ENCODE measurements at places on chromosomes 6 and 20. TPM values are rescaled to one million over a fixed set of nuclear protein-coding genes. Genes with fewer than 3 reads are reported as not detected.

SNPH gene
- 4.2 TPM for total RNA-seq

- no peak for DNase-seq
Measured at GRCh38 chr6:42616716-42617115, 52.9 kb downstream of the UBR2 start.

BPIFB2 gene
- total RNA-seq = not detected

ARMC2 gene
- 19.2 TPM for total RNA-seq

DNA sequence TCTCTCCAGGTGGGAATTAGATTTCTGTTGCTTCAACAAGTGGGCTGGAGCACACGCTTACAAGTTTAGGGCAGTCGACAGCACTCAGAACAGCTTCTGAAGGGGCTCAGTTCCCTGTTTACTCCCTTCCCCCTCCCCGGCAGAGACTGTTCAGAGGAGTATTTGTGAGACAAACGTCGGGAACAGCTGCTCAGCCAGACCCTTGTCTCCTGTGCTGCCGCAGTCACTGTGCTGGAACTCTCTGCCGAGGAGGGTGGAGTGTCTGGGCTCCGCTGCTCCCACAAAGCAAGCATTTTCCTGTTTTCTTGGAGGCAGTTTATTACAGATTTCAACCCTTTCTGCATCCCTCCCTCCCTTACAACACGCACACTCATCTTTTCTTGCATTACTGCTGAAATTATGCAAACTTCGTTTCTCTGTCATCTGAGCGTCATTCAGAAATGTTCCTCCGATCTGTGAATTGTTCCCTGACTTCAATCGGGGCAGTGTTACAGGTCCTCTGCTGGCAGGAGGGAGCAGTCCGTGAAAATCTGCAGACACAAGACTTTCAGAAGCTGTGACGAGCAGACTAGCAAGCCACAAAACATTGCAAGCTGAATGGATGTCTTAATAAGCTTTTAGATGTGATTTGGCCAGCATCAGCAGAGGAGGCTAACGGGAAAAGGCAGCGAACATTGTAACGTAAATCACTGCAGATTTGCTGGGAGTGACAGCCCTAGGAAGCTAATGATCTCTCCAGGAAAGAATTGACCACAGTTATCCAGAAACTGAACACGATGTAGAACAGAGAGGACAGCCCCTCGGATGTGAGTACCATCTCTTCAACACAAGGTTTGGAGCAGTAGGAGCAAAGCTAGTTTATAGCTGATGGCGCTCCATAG lies 76.2 kb downstream of the LYRM2 start:
- DNase-seq = no peak

MAS1L gene
- not detected for total RNA-seq

TRDN gene
- not detected for total RNA-seq

Data from activated CD8-positive, alpha-beta memory T cell treated with anti-CD3 and anti-CD28 coated beads, Interleukin-2, amount 10 ng/mL, durations not matched to agents 7 days and 5 days (primary cell).